Breast epithelium (tissue), 4 donors: ENCODE measurements at places on chromosomes 2 and 18. TPM values are rescaled to one million over a fixed set of nuclear protein-coding genes. Genes with fewer than 3 reads are reported as not detected.

GRCh38 chr18:80042785-80043184 is 8.6 kb downstream of the RBFA start:
- DNase-seq: no peak

DNA sequence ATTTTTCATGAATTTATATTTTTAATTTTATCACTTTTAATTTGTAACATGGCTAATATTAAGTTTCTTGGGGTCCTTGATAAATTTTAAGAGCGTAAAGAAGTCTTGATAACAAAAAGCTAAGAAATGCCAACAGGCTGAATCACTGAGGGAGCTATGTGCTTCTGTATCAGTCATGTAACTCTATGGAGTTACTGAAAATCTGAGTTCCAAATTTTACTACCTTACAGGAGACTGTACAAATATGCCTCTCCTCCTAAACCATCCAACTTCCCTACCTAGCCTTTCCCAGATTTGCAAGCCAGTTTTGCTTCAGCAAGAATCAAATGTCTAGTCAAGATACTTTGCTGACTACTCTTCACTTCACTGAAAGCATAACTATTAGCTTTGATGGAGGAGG is 35.7 kb downstream of the FEZ2 start:
- DNase-seq: no peak

DNA sequence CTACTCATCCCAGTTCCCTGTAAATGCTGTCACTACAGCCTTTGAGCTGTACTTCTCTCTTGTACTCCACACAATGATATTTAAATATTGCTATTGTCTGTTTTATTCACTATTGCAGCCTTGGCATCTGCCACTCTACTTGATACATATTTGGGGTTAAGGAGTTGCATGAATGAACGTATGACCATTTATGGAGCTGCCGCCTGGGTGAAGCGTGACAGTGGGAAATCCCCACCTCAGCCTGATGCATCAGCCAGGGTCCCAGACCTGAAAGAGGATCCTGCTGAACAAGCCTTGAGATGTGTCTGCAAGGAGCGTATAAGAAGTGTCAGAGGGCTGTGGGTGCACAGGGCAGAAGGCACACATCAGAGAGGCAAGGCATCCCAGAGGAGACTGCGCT is 39.1 kb downstream of the MRPL35 start:
- no peak for DNase-seq

- DNase-seq: peak; percentile 58
Measured at GRCh38 chr2:29033172-29033571, 41.2 kb downstream of the PCARE start.

DNA sequence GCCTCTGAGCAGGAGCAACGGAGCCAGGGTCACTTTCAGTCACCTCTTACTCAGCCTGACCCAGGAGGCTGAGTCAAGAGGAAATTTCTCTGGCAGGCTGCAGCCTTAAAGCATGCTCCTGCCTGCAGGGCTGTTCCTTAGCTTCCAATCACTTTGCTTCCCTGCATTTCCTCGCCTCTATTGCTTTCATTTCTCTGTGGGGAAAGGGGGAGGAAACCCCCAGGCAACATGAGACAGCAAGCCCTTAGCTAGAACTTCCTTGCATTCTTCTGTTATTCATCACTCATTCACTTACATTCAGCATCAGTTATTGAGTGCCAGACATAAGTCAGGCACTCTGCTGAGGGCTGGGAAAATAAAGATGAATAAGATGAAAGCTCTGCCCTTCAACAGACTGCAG is 13.0 kb downstream of the XDH start:
- no peak for DNase-seq

GRCh38 chr2:129821445-129821844 is 158.0 kb upstream of the RAB6C start:
- DNase-seq: no peak

- DNase-seq: no peak
Measured at GRCh38 chr2:170177950-170178781, at the start of gene MYO3B. TSS of gene MYO3B (plus strand) at chr2:170178147. CDS start at chr2:170178288, 141 bp downstream.

GRCh38 chr2:230767862-230768388 is 55.3 kb downstream of the CAB39 start:
- no peak for DNase-seq

GRCh38 chr18:56200381-56200911 is 437.9 kb downstream of the TXNL1 start:
- DNase-seq: no peak

DNA sequence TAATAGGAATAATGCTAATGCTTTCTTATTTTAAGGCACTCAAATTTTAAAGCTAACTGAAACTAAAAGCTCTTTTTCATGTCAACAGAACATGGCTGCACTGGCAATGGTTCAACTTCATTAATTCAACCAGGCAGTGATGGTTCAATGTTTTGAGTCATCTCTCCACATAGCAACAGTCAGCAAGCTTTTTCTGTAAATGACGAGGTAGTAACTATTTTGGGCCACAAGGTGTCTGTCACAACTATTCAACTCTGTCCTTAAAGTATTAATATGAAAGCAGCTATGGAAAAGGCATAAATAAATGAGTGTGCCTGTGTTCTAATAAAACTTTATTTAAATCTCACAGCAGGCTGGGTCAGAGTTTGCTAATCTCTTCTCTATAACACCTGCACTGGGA is 1425.6 kb upstream of the PIK3C3 start:
- no peak for DNase-seq

- no peak for DNase-seq
Measured at GRCh38 chr2:128969374-128969773, 650.7 kb upstream of the HS6ST1 start.

- DNase-seq: no peak
Measured at GRCh38 chr18:919078-919477, 14.4 kb downstream of the ADCYAP1 start.

- no peak for DNase-seq
Measured at GRCh38 chr2:150110548-150110947, 376.9 kb downstream of the RND3 start.

- DNase-seq: no peak
Measured at GRCh38 chr18:23718243-23718720, 29.0 kb downstream of the LAMA3 start.

DNA sequence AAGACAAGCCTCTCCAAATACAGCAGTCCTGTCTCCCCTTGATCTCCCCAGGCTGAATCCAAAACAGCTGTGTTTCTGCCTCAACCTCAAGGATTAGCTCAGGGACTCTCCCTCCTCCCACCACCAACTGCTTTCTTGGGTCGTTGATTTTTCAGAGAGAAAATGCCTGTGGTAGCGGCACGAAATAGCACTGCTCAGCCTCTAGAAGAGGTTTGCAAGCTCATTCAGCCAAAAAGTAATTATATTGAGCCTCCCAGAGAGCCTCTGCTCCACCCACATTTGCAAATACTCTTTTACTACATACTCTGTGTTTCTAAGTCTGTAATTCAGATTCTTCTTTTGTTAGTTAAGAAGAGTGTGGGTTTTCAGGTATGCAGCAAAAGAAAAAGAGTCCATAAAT is 396.4 kb upstream of the TNP1 start:
- no peak for DNase-seq

DNA sequence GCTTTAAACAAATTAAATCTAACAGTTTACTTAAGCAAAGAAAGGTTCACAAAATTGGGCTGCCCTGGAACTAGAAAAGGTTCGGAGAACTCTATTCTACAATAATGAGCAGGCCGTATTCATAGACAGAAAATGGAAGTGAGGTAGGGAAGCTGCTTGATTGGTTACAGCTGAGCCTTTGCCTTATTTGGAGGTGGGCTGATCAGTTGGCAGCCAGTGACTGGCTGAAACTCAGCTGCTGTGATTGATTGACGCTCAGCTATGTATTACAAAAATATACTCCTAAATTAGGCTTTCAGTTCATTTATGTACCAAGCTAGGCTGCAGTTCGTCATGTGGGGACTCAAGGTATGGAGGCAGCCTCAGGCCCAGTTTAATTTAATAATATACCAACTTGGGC is 42.3 kb upstream of the TTR start:
- no peak for DNase-seq

GRCh38 chr2:44748-45341 is 1.5 kb downstream of the FAM110C start:
- DNase-seq: no peak

GRCh38 chr2:159438284-159438683 is 151.8 kb upstream of the WDSUB1 start:
- DNase-seq: no peak

GRCh38 chr2:159409116-159409800 is 122.8 kb upstream of the WDSUB1 start:
- no peak for DNase-seq

- DNase-seq: no peak
Measured at GRCh38 chr2:65363879-65364666, 68.3 kb downstream of the SPRED2 start.

- no peak for DNase-seq
Measured at GRCh38 chr2:238289574-238289973, 1.2 kb upstream of the PER2 start.

- DNase-seq: no peak
Measured at GRCh38 chr2:46257476-46257875, 39.7 kb upstream of the EPAS1 start.

DNA sequence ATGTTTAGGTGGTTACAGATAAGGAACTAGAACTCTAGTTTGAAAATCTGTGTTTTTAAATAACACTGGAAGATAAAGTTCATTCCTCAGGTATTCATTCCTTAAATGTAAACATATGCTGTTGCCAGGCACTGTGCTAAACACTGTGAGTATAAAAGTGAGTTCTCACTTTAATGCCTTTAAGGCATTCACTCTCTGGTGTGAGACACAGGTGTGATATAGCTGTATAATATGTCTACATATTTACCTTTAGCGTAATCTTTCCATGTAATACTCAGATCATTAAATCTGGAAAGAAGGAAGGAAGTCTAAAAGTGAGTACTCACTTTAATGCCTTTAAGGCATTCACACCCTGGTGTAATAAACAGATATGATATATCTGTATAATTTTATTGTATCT is 472.6 kb downstream of the PARD3B start:
- no peak for DNase-seq

DNA sequence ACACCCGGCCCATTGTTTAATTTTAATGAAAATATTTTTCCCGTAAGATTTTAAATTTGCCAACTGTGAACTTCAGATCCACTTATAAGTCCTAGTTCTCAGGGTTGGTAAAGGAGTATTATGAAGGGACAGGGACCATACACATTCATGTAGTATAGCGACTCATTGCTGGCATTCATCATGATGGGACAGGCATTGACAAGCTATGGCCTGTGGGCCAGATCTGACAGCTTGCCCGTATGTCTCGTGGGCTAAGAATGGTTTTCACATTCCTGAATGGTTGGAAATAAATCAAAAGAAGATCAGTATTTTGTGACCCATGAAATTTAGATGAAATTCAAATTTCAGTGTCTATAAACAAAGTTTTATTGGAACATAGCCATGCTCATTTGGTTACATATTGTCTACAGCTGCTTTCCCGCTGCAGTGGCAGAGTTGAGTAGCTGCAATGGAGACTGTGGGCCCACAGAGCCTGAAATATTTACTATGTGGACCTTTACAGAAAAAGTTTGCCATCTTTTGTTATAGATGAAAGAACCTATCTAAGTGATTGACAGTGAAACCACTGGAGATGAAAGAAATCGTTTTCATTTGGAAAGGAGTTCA is 4.1 kb downstream of the RAPGEF4 start:
- no peak for DNase-seq

DNA sequence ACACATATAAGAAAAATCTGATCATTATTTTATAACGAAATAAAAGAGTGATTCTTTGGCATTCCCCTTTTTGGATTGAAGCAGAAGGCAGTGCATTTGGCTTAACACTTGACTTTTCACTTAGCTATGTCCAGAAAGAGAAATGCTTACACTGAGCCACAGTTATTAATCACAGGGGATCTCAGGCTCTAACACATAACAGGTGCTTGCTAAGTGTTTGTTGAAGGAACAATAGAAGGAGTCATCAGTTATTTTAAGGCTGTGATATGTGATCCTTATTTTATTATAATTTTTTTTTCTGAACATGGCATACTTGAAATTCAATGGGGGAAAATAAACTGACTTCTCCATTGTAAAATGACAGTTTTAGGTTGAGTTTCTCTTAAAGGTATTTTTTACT is 209.5 kb downstream of the UBE2E3 start:
- no peak for DNase-seq

- DNase-seq: no peak
Measured at GRCh38 chr2:126307740-126308139, 348.2 kb upstream of the GYPC start.

DNA sequence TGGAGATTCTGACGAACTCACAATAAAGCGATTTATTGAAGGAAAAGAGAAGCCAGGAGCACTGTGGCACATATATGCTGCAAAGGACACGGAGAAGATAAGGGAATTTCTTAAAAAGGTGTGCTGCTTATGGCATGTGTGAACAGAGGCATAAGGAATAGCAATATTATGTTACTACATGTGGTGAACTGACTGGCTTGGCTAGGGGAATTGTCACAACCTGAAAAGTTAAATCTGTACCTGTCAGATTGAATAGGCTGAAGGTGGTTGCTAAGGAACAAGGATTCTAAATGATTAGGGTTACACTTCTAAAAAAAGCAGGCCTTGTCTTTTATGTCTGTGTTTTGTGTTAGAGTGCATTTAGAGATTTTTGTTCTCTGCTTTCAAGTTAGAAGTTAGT is 48.4 kb downstream of the KDM3A start:
- DNase-seq: no peak

GRCh38 chr2:41958775-41959174 is 89.0 kb upstream of the PKDCC start:
- DNase-seq: no peak

- DNase-seq: no peak
Measured at GRCh38 chr2:98378196-98378595, 31.9 kb downstream of the CNGA3 start.

CHST9 gene
- 1.6 TPM for total RNA-seq

MEP1B gene
- 0.33 TPM for total RNA-seq

USP40 gene
- total RNA-seq: 29.2 TPM

HADHB gene
- total RNA-seq: 139 TPM

SEMA4F gene
- 8.8 TPM for total RNA-seq

IL1R2 gene
- 8.2 TPM for total RNA-seq

ALK gene
- 5.6 TPM for total RNA-seq

KCMF1 gene
- total RNA-seq: 68.6 TPM

ANKRD29 gene
- 8.8 TPM for total RNA-seq

CRYGD gene
- total RNA-seq: not detected

TRPM8 gene
- not detected for total RNA-seq

CCDC74B gene
- 2.7 TPM for total RNA-seq

APOB gene
- total RNA-seq: 3.2 TPM

MAP3K20 gene
- total RNA-seq: 67.0 TPM
